ENCODE measurements at places on chromosomes 6 and 20.
A peak's percentile ranks its signal among the peaks of the same experiment; 100 is the strongest.

- DNase-seq, result no peak
Observed at GRCh38 chr6:89530982-89531381, 98.0 kb downstream of the ANKRD6 start.

DNA sequence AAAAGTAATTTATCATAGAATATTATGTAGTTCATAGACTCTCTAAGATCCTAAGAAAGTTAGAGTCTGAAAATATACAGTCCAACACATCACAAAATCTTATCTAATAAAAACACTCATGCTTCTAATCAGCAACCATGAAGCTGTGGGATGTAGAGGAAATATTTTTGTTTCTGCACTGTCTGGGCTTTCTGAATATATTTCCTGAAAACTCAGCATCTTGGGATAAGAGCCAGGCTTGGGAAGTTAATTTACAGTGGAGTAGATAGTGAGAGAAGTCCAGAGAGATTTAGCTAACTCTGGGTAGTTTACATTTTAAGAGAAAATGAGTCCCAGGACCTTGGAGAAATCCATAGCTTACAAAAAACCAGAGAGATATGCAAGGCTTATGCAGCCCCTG, 150.4 kb upstream of the BMP5 start:
- DNase-seq, result no peak

- DNase-seq, result peak; percentile 33
Observed at GRCh38 chr20:51447097-51447764, 95.3 kb downstream of the NFATC2 start.

DNA sequence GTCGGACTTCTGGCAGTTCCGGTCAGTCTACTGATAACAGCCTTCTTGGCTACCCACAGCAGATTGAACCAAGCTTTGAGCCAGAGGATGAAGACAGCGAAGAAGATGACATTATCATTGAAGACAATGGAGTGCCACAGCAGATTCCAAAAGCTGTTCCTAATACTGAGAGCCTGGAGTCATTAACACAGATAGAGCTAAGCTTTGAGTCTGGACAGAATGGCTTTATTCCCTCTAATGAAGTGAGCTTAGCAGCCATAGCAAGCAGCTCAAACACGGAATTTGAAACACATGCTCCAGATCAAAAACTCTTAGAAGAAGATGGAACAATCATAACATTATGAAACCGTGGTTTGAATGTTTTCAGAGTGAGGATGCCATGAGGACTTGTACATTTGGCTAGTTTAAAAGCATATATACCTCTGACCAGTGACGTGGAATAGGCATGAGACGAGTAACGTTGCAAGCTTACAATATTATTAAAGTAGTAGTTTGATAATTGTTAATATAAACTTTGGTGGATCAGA, 18.8 kb downstream of the PARD6B start:
- no peak for DNase-seq

DNA sequence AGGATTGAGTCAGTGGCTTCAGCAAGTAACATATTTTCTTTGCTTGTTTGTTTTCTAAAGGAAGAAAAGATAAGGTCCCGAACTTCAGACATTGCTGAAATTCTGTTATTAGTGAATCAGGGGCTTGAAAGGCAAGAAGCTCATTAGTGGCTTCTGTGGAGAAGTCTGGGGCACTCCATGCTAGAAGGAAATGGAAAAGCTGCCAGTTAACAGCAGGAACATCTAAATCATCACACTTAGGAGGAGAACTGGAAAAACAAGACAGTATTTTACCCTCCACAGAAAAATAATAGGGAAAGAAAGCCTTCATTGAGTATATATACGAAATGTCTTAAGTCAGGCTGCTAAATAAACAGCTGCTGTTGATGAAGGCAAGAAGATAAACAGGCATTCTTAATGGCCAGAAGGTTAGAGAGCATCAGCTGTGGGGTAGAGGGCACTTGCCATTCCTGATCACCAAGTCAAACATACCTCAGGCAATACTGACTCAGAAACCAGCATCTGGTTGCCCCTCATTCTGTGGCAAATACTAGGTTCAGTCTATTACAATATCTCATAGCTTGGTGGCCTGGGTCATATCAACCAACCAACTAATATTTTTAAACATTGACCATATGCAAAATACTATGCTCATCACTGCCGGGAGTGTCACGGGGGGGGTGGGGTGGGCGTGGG, 143.2 kb upstream of the TENT5A start:
- DNase-seq, result peak; percentile 22

- no peak for DNase-seq
Observed at GRCh38 chr6:170076466-170077165, 214.3 kb downstream of the DLL1 start.

DNA sequence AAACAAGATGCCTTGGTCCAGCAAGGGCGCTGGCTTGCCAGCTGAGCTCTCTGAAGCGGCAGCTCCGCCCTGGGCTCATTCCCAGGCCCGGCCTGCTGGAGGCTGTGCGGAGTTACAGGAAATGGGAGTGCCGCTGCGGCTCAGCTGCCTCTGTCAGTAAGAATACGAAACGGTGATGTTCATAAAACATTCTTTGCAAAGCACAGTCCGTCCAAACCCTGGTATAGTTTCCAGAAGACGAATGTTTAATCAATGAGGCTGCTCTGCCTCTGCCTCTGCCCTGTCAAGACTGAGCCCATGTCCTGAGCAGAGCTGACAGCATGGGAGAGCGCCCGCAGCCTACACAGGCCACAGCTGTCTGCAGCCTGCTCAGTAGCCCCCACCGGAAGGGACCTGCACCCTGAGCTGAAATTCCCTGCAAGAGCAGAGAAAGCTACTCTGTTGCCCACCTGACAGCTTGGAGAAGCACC, 153.3 kb upstream of the SNX9 start:
- DNase-seq, result peak; percentile 62

DNA sequence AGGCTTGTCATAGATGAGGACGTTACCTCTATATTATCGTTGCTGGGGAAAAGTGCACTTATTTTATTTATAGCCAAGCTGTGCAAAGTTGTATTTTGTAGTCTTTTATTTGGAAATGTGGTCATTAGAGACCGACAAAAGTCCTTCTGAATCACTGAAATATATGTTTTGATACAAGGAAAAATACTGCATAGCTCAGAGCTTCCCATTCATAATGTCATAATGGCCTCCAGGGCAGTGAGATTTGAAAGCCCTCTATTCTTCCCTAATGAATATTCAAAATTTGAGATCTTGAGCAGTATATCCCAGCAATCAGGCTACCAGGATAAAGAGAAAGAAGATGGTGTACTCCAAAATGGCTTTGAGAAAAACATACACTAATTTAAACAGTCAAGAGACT, 64.6 kb downstream of the CAP2 start:
- no peak for DNase-seq

DNA sequence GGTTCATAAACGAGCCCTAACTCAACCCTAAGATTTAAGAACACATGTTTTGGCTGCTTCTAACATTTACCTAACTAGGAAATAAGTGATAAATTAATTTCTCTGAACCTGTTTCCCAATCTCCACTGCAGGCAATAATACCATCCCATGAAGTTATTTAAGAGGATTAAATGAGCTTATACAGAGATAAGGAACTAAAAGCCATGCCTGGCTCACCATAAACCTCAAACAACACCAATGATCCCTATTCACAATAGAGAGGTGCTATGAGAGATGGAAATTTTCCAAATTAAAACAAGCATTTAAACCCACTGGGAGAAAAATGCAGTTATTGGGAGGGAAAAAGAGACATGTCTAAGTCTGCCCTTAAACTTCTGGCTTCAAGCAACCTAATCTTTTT, 33.9 kb upstream of the KLHL31 start:
- DNase-seq, result no peak

DNA sequence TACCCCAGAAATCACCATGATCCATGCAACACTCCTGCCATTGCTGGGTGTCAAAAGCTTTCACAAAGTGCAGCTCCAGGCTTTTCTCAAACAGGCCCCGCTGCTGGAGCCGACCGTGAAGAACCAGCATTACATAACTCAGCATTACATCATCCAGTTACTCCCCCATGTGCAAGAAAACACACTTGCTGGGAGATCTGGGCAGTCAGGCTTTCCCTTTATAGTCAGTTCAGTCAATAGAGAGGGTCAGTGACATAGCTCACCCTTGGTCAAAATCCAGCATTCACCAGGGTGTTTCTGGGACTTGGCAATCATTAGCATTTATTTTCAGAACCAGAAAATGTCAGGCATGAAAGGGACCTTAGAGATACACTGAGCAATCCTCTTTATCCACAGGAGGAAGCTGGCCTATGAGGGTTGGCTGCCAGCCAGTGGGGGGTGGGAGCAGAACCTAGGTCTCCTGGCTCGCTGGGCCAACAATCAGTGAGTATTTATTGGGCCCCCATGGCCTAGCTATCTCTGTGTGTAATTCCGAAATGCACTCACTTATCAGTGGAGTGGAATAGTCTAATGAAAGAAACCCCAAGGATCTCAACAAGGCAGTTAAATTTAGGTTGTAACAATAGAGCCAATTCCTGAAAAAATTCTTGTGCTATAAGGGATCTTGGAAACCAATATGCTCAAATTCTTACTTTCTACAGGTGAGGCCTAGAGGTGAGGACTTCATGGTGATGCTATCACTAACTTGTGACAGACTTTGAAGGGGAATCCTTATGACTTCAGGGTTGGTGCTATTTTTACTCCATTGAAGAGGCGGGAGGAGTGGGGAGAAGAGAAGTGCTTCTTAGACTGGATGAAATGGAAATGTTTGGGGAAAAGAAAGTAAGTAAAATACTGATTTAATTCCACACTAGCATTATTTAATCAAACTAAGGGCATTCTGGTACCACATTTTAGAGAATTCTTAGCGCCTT, 54.6 kb downstream of the LYRM4 start:
- peak; percentile 65 for DNase-seq

DNA sequence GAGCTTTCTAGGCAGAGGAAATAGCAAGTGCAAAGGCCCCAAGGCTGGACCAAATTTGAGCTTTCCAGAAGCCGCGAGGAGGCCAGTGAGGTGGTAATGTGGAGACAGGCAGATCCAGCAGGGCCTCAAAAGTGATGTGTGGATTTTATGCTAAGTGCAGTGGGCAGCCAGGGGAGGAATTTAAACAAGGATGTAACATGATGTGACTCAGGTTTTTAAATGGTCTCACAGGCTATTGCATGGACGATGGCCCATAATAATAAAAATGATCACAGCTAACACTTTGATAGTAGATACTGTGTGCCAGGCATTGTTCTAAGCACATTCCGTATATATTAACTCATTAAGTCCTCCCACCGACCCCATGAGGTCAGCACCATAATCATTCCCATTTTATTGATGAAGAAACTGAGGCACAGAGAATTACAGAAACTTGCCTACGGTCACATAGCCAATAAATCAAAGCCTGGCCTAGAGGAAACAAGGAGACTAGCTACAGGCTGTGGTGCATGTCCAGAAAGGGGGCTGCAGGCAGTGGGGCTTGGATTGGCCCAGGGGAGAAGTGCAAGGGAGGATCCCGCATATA, 18.0 kb upstream of the PREX1 start:
- DNase-seq, result no peak

DNA sequence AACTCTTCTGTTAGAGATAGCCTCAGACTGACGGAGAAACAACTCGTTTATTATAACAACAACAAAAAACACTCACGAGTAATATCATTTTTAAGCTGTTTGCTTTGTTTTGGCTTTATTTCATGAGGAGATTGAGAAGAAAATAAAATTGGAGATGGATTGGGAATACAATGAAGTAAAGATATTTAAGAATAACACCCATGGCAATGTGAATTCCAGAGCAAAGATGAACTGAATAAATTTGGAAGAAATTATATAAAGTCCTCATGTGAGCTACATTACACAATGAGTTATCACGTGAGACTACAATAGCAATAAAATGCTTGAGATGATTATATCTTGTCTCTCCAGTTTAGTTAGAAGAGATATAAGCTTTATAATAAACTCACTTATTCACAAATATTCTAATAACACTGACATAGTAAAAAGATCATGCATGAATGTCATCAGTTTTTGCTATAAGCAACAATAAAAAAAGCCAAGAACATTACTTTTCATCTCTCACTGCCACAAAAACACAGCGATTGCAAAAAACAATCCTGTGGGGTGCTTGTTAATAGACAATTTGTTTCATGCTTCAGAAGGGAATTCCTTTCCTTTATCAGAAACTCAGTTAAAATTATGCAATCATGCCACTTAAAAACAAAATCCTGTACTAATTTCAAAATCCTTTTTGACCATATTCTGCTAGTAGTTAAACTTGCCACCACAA, 696.7 kb upstream of the MARCKS start:
- DNase-seq, result no peak

DNA sequence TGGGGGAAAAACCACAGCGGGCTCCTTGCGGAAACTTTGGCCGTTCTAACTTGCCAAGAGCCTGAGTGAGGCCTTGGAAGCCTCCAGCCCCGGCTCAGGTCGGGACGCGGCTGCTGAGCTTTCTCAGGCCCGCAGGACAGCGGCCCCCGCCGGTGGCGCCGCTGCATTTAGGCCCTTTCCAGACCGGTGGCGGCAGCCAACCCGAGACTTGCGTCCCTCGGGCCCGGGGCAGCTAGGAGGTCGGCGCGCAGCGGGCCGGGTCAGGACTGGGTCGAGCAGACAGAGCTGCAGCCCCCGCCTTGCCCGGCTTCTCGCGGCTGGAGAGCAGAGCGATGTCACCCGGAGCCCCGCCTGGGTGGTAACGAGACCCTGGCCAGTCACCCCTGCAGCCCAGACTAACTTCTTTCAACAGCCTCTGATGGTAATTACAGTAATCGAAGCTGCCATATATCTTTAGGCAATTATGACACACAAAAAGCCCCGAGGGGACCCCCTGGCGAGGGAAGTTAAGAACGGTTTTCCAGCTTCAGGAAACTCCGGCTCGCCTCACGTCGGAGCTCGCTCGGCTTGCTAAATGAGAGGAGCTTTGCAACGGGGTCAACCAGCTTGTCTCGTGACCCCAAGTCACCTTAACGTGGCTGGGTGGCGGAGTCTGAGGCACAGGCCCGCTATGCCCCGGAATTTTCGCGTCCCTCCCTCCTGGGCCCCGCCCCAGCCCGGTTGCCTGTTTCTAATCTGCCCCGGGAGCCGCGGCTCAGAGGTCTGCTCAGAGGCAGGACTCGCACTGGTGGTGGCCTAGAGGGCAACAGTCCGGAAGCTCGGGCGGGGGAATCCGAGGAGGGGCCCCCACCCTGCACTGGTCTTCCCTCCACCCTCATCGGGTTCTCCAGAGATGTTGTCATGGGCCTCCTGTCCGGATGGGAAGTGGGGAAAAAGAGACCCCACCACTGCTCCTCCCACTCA, 3.0 kb downstream of the NR2E1 start:
- DNase-seq, result peak; percentile 26

GRCh38 chr6:142530566-142530965, 228.8 kb downstream of the ADGRG6 start:
- DNase-seq, result no peak

DNA sequence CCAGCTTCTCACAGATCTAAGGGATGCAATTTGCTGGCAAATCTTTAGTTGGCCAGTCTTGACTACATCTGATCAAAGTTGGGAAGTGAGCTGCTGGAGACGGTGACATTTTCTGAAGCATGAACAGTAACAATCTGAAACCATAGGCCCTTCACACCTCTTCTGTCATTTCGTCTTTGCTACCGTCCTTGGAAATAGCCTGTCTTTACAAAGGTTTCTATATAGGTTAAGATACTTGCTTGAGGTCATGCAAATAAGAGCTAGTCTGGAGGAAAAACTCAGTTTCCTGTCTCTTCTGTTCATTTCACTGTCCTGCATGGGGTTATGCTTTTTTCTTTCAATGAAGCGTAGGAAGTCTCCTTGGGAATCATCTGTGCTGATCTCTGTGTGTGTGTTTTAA, 55.6 kb downstream of the CARMIL1 start:
- no peak for DNase-seq

GRCh38 chr20:41142245-41142644, 4.9 kb downstream of the PLCG1 start:
- DNase-seq, result no peak

- no peak for DNase-seq
Observed at GRCh38 chr20:52983726-52984450, 11.7 kb downstream of the TSHZ2 start.
